K562 (cell line): ENCODE measurements at places on chromosomes 7 and 10.

- DNase-seq, result no peak
Measured at GRCh38 chr10:78630944-78631838, 437.6 kb upstream of the ZMIZ1 start.

DNA sequence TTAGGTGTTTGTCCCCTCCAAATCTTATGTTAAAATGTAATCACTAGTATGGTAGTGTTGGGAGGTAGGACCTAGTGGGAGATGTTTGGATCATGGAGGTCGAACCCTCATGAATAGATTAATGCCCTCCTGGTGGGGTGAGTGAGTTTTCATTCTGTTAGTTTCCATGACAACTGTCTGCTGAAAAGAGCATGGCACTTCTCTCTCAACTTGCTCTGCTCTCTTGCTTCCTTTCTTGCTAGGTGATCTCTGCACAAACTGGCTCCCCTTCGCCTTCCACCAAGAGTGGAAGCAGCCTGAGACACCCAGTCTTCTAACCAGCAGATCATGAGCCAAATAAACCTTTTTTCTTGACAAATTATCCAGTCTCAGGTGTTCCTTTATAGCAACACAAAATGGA lies 853.9 kb downstream of the SORCS1 start:
- no peak for DNase-seq

- no peak for DNase-seq
Measured at GRCh38 chr7:147199868-147200267, 1083.3 kb downstream of the CNTNAP2 start.

DNA sequence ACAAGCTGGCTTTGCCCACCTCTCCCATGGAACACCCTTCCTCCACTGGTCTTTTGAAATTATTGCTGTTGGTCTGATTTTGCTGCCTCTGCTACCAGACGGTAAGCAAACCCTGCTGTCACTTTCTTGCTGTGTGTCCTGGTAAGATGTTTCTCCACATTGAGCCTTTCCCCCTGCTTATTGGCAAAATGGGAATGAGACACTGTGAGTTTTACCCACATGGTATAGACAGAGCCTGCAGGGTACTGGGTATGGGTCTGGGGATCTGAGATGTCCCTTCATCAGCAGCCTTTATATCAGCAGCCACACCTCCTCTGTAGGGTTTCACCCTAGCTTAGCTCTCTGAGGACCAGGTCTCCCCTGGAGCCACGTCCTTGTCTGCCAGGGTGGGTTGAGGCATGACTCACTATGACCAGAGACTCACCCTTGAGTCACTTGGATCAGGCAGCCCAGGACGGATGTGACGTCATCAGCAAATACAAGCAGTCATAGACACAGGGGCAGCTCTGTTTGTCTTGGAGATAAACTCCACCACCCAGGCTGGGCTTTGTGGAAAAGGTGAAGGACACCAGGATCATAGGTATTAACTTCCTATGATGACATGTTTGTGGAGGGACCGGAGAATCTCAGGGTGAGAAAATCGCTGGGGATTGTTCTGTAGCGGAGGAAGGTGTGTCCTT lies 17.9 kb upstream of the BAIAP2L1 start:
- peak; percentile 80 for DNase-seq

- DNase-seq, result no peak
Measured at GRCh38 chr10:132960631-132961419, 18.5 kb upstream of the CFAP46 start.

DNA sequence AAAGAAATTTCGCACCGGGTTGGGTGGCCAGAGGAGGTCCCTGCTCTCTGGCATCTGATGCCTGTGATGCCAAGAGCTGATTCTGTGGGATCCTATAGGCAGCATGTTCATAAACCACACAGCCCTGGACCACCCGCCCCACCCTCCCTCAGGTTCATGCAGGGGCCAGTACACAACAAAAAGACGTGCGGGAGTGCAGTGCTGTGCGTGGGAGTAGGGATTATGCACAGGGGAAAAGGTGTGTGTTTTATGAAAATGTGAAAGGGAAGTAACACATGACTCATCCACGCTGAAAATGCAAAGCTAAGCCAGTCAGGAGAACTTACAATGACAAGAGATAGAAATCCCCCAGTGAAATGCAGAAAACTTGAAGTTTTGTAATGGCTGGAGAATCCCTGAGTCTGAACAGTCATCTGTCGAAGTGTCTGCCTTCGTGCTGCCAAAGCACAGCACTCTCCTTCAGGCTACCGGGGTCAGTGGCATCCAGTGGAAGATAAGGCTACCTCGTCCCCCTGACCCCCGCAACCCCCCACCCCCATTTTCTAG lies 1.1 kb downstream of the KIAA1217 start:
- DNase-seq, result no peak

DNA sequence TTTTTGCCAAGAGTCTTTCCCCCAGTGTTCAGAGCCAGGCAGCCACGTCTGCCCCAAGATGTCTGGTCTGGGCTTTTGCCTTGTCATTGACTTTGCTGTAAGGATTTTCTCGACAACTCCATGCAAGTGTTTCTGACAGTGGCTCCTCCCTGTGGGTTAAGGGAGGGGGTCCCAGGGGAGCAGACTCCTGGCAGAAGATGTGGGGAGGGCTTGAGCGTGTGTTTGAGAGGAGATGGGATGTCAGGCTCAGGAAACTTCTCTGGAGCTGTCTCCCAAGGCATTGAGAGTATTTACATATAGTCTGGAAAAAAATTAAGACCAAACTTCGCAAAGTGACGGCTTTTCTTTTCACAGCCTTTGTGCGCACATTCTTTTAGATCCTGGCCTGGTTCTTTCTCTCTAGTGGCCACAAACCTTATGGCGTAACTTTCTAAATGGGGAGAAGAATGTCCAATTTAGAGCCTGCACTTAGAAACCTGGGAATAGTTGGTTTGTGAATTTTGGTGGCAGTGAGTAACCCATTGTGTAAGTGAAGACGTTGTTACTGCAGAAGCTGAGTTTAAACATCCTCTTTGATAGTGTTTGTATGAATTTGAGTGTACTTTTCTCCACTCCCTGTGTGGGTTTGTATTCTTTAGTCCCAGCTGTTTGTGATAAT lies 201.5 kb downstream of the LRMDA start:
- DNase-seq, result no peak

GRCh38 chr7:13770305-13770704 lies 219.2 kb downstream of the ETV1 start:
- no peak for DNase-seq

- DNase-seq, result no peak
Measured at GRCh38 chr7:111508387-111508786, 53.9 kb downstream of the IMMP2L start.

DNA sequence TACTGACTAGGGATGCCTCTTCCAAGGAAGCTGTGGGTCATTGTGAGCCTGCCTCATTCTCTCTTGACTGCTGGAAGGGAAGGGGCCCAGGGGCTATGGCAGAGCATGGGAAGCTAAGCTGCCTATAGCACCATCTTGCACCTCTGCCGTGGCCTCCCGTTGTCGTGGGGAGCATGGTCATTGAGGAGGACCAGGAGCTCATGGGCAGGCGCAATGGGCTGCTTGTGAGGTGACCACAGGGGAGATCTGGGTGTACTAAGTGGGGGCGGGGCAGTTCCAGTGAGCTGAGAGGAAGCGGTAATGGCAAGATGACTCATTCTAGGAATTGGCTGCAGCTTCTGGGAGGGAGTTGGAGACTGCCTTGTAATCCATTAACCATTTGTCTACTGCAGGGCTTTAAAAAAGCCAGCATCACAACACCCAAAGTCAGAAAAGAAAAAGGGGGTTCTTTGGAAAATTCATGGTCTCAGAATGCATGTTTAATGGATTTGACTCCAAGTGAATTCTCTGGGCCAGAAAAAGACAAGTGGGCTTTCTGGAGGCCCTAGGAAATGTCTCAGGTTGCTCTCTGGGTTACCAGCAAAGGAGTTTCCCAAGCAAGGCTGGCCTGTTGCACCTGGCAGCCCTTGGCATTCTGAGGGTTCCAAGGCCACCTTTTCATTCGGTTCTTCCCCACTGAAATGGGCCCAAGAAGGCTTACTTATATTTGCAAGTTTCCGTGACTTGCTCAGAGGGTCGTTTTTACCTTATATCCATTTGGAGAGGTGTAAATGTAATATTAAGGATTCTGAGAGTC lies 3.6 kb downstream of the DUSP5 start:
- DNase-seq, result peak; percentile 65

- DNase-seq, result no peak
Measured at GRCh38 chr7:40380111-40380510, 245.3 kb downstream of the SUGCT start.

GRCh38 chr7:157222687-157223086 lies 84.0 kb downstream of the UBE3C start:
- DNase-seq, result no peak

DNA sequence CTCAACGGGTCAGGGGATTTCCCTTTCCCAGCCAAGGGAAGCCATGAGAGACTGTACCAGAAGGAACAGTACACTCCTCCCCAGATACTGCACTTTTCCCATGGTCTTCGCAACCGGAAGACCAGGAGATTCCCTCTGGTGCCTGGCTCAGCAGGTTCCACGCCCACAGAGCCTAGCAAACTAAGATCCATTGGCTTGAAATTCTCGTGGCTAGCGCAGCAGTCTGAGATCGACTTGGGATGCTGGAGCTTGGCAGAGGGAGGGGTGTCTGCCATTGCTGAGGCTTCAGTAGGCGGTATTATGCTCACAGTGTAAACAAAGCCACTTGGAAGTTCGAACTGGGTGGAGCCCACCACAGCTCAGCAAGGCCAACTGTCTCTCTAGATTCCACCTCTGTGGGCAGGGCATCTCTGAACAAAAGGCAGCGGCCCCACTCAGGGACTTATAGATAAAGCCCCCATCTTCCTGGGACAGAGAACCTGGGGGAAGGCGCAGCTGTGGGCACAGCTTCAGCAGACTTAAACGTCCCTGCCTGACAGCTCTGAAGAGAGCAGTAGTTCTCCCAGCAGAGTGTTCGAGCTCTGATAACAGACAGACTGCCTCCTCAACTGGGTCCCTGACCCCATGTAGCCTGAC lies 29.6 kb downstream of the SLC16A12 start:
- no peak for DNase-seq

DNA sequence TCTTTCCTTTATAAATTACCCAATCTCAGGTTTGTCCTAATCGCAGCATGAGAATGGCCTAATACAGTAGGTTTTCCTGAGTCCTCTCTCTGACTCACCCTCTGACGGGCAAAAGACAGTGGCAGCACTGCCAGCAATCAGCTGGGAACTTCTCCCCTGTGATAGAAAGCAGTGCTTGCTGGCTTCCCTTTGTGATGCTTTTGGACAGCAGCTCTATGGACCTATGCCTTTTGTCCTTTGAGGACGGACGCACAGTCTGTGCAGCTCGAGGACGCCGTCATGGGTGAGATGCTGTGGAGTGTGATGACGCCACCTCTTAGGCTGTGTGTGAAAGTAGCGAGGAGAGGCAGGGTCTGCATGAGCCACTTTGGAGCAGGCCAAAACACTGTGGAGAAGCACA lies 68.8 kb downstream of the KIAA1217 start:
- no peak for DNase-seq

DNA sequence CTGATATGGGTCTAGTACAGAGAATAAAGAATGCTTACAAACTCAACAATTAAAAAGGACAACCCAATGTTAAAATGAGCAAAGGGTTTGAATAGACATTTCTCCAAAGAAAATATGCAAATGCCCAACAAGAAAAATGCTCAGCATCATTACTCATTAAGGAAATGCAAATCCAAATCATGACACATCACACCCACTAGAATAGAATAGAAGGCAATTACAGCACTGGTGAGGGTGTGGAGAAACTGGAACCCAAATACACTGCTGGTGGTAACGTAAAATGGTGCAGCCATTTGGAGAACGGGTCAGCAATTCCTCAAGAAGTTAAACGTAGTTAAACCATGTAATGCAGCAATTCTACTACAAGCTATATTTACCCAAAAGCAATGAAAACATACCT lies 53.8 kb downstream of the KDM7A start:
- no peak for DNase-seq

- DNase-seq, result no peak
Measured at GRCh38 chr7:2710286-2710655, 22.3 kb downstream of the AMZ1 start.

GRCh38 chr10:122051609-122052385 lies 62.8 kb downstream of the TACC2 start:
- no peak for DNase-seq

DNA sequence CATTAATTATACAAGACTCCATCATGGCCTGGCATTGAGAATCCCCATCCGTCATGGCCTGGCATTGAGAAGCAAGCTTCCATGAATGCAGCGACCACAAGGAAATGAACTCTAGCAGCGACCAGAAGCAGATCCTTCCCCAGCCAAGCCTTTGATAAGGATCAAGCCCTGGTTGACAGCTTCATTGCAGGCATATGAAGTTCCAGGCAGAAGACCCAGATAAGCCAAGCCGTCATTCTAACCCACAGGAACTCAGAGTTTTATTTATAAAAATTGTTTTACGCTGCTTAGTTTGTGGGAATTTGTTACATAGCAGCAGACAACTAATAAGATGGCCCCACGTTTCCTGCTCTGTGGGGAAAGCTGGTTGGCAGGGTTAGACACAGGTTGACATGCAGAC lies 642.3 kb downstream of the GATA3 start:
- DNase-seq, result no peak

DNA sequence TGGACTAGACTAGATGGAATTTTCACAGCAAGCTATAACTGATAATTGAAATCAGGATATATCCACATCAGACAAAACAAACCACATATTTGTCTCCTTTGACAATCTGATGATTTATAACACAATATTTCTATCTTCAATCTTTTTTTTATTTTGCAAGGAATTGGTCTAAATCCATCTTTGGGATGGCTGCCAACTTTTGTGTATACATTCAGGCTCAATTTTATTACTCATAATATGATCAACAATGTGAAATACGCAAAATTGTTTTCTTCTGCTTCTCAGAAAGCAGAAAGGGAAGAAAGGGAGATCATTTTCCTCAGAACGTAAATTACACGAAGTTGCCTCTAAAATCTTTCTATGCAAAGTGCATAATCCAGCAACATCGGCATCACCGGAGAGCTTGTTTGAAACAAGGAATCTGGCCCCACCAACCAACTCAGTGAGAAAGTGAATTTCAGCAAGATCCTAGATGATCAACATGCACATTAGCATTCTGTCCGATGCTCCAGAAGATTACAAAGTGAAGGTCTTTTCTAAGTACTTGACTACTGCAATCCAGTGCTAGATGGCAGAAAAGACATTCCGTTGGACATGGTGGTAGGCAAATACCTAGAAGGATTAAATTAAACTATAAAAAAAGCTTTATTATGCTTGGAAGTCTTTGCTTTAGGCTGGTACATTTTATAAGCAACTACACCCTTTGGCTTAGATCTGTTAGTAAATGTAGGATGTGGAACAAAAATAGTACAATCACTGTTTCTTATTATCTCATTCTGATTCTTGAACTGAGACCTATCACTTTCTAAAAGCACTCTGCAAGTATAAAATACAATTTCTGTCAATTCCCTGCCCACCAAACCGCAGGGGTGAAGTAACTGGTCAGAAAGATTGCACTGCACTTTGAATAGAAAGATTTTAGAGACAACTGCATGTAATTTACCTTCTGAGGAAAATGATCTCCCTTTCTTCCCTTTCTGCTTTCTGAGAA lies 126.4 kb upstream of the RSU1 start:
- DNase-seq, result no peak
